A673 (cell line): ENCODE measurements at places on chromosomes 1 and 21. TPM values are rescaled to one million over a fixed set of nuclear protein-coding genes. Genes with fewer than 3 reads are reported as not detected.

Gene TMEM35B
- total RNA-seq, result 10.6 and 11.3 TPM in 2 replicates

GRCh38 chr1:182857212-182857611 is 18.1 kb downstream of the DHX9 start:
- H3K27me3 ChIP-seq, result no peaks in the 10 kb centered on the region
- DNase-seq, result no peak
- peaks cover 100% of the 10 kb centered on the region for H3K36me3 ChIP-seq
- H3K27ac ChIP-seq, result no peak overlapping the region
- no peak overlapping the region for H3K4me3 ChIP-seq

Gene TMIGD3
- not detected in 2 replicates for total RNA-seq

DNA sequence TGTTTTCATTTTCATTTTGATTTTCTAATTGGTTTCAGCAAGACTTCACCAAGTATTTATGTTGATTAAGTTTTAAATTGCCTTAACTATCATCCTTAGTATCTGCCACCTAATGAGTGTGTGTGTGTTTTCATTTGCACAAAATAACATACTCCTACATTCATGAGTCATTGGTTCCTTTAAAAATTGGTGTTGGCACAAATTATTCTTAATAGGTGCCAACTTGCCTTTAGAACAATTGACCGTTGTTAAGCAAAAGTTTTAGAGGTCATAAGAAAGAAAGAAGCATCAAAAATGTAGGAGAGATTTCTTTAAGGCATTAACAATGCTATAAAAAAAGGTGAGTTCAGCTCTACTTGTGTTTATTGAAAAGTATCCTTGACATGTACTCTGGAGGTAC is 77.5 kb downstream of the FNBP1L start:
- peaks cover 6% of the 10 kb centered on the region for H3K36me3 ChIP-seq
- no peak overlapping the region for H3K4me3 ChIP-seq
- H3K4me1 ChIP-seq, result no peaks in the 10 kb centered on the region
- H3K27me3 ChIP-seq, result no peaks in the 10 kb centered on the region

DNA sequence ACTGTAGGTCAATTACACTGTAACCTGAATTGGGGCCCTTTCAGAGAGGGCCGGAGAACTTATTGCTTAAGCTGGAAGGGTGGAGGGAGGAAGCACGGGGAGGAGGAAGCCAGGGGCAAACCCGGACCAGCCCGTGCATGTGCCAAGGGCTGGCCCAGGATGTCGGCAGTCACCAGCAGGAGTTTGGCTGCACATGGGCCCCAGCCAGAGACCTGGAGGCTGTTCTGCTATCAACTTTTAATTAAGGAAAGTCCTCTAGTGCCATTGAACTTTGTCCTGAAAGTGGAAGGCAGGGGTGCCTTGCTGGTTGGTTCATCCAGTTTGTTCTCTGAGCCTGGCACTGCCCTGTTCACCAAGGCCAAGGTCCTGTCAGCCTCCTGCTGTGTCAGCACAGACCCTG is 200.8 kb upstream of the VAMP3 start:
- H3K4me3 ChIP-seq, result no peak overlapping the region
- no peaks in the 10 kb centered on the region for H3K4me1 ChIP-seq
- no peak overlapping the region for H3K27ac ChIP-seq
- no peak for DNase-seq
- H3K36me3 ChIP-seq, result no peaks in the 10 kb centered on the region

Gene KIF21B
- 0.60 and 1.5 TPM in 2 replicates for total RNA-seq

DNA sequence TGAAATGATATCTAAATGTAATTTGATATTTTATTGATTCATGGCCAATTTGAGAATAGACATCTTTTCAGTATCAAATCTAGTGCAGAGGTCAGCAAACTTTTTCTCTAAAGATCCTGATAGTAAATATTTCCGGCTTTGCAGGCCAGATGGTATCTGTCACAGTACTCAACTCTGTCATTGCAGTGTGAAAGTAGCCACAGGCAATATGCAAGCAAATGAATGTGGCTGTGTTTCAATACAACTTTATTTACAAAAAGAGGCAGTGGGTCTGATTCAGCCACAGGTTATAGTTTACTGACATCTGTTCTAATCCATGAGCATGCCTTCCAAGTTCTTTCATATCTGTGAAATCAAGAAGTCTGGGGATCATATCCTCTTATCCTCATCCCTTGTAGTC is 221.2 kb downstream of the PRDM2 start:
- H3K27me3 ChIP-seq, result no peaks in the 10 kb centered on the region
- no peak overlapping the region for H3K4me3 ChIP-seq
- no peak for DNase-seq
- no peaks in the 10 kb centered on the region for H3K36me3 ChIP-seq
- H3K4me1 ChIP-seq, result no peaks in the 10 kb centered on the region

GRCh38 chr1:10848109-10848684 is 51.8 kb upstream of the CASZ1 start:
- H3K36me3 ChIP-seq, result no peaks in the 10 kb centered on the region
- no peaks in the 10 kb centered on the region for H3K27me3 ChIP-seq
- DNase-seq, result no peak
- H3K4me3 ChIP-seq, result no peak overlapping the region

DNA sequence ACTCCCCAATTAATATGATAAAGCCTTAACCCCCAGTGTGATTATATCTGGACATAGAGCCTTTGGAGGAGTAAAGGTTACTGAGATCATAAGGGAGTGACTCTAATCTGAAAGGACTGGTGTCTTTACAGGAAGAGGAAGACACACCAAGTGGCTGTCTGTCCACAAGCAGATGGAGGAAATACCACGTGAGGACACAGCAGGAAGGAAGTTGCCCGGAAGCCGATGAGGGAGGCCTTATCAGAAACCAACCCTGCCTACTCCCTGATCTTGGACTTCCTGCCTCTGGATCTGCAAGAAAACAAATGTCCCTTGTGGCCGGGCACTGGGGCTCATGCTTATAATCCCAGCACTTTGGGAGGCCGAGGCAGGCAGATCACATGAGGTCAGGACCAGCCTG is 110.3 kb upstream of the CHRM3 start:
- H3K27ac ChIP-seq, result no peak overlapping the region
- no peaks in the 10 kb centered on the region for H3K4me1 ChIP-seq

Gene CR1
- not detected in 2 replicates for total RNA-seq
